ENCODE measurements at places on chromosomes 5 and 9.

DNA sequence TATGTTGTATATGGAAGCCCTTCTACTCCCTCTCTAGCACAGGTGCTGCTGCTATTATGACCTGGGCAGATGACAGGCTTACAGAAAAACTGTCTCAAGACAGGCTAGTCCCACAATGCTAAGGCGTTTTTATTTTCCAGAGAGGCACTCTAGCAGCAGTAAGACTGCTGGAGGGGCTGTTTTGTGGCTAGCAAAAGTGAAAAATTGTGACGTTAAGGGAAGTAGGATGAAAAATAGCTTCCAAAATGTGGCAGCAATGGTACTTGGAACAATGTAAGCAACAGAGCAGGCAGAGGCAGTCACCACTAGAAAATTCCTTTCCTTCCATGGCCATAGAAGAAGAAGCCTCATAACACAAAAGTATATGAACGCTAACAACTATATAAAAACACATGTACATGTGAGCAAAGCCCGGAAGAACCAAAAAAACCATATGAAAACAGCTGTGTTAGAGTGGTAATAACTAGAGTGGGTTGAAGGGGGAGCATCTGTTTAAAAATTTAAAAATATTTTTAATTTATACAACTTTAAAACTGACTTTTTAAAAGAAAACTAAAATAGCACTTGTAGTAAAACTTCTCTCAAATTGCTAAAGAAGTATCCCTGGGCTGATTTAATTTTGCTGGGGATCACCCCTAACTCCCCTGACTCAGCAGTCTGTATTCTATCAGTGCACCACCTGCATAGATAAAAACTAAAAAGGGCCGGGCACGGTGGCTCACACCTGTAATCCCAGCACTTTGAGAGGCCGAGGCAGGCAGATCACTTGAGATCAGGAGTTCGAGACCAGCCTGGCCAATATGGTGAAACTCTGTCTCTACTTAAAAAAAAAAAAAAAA is 30.6 kb downstream of the CLINT1 start:
- no peak for DNase-seq

GRCh38 chr5:74017112-74017511 is 391.1 kb downstream of the ARHGEF28 start:
- DNase-seq = no peak

DNA sequence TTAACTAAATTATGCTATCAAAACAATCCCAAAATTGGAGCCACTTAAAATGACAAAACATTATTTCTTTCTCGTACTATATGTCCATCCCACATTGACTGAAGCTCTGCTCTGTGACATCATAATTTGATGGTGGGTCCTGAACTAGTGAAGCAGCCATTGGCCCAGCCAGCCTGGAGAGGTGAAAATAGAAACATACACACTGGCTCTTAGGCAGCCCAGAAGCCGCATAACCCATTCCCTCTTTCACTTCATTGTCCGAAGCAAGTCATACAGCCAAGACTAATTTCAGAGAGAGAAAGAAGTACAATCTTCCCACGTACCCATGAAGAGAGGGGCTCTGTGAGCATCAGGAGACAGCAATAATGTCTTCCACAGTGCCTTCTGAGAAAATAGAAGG is 342.5 kb downstream of the NFIB start:
- peak; percentile 4 for DNase-seq

DNA sequence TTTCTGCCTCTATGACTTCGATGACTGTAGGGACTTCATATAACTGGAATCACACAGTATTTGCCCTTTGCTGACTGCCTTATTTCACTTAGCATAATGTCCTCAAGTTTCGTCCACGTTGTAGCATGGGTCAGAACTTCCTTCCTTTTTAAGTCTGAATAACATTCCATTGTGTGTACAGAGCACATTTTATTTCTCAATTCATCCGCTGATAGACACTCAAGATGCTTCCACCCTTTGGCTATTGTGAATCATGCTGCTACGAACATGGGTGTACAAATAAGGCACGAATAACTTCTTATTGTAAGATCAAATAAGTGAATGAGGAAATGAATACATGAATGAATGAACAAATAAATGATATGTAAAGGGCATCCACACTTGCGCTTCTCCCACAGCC is 13.0 kb downstream of the BARX1 start:
- DNase-seq = no peak

DNA sequence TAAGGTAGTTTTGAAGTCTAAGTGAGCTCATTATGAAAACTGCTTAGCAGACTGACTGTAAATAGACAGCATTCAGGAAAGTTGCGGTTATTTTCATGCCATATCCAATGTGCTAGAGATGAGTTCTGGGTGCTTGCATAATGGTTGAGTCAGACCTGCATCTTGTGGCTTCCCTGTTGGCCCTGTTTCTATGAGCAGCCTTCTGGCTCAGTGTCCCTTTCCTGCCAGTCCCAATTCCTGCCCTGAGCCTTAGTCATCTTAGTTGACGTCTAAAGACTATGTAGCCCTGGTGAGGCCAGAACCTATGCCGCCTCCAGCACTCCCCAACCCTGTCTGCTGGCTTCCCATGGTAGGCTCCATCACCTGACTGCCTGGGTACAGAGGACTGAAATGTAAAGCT is 76.3 kb upstream of the TNFSF8 start:
- DNase-seq = no peak

DNA sequence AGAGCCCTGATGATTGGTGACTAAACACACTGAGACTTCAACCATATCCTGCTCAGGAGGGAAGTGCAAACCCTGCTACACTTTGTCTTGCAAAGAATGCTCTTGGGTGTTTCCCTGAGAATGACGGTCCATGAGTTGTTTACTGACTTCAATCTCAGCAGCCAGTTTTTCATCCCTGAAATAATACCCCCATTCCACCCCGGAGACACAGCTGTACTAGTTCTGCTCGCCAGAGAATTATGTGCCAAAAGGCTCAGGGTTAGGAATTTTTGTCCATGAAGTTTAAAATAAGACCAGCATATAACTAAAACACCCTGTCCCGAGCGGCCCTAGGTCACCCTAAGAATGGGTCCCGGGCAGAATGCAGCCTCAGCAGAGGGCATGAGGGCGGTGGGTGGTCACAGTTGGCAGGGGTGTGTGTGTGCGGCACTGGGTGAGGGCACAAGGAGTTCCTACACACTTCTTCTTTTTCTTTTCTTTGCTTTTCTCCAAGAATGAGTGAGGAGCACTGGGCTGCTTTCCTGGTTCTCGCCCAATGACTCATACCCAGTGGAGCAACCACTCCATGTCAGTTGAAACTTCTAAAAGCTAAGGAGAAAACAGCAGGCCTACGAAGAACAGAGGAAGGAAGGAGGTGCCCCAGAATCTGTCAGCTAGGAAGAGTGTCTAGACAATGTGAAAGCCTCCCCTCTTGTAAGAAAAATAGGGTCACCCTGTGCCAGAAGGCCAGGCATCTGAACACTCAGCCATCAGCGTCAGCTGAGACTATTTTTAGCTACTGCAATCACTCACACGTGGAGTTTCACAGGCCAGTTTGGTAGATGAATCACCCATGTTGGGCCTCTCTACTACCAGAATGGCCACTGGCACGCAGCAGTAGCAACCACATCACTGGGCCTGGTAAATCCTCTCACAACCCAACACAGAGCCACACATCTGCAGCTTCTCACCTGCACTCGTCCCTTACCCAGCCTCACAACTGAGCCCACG is 105.9 kb downstream of the DPYSL3 start:
- peak; percentile 29 for DNase-seq

- peak; percentile 43 for DNase-seq
Observed at GRCh38 chr5:172902497-172903472, 56.4 kb upstream of the RPL26L1 start.

DNA sequence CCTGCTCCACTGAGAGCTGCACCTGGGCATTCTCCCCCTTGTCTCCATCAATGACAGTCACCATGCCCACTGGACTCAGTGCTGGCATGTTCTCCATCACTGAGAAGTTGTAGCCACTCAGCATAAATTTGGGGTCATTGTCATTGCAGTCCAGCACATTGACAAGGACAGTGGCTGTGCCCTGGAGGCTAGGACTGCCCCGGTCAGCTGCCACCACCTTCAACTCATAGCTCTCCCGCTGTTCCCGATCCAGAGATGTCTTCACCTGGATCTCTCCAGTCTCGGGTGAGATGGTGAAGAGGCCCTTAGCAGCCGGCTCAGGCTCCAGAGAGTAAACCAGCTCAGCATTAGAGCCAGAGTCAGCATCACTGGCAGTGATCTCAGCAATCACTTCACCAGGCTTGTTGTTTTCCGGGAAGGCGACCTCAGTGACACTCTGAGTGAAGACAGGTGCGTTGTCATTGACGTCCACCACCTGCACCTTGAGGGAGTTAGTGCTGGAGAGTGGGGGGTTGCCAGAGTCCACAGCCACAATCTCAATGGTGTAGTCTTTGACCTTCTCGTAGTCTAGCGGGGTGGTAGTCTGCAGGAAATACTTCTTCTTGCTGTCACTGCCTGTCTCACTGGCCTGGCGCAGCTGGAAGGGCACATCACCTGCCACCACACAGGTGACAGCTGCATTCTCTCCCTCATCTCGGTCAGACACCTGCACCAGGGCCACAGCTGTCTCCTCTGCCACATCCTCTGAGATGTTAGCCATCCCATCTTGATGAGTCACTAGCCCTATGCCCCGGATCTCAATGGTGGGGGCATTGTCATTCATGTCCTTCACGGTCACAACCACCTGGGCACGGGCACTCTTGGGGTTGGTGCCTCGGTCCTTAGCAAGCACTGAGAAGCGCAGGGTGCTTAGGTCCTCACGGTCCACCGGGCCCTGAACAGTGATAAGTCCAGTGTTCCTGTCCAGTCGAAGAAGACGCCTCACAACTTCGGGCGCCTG is 13.5 kb downstream of the PCDH1 start:
- no peak for DNase-seq

- DNase-seq = no peak
Observed at GRCh38 chr5:136631186-136631585, 265.8 kb upstream of the TRPC7 start.

- no peak for DNase-seq
Observed at GRCh38 chr9:109107402-109108240, 12.1 kb downstream of the TMEM245 start.

DNA sequence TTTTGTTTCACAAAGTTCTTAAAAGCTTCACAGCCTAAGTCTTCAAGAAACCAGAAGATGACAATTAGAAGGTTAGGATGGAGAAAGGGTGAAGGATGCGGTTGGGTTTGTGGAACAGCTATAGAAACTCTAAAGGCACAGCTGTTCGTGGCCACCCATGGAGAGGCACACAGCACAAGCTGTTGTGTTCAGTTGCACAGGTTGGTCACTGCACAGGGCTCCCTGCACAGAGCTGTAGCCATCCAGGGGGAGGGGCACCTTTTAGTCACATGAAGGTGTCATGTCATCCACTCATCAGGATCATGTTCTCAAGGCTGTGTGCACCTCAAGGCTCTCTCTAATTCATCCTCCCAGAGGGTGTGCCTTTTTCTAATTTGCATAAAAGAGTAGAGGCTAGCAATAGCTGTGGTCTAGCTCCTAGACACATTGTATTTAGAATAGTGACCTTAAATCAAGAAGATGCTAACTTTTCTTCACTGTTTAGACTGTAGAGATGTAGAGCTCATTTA is 5.0 kb upstream of the RASGRF2 start:
- no peak for DNase-seq

Data from pons (tissue), 1 donor.